ENCODE measurements at places on chromosomes 4 and X.

GRCh38 chr4:1393866-1394265 lies 12.4 kb downstream of the NKX1-1 start:
- DNase-seq = peak; percentile 30

- DNase-seq = no peak
Observed at GRCh38 chrX:134737721-134738369, 79.6 kb upstream of the PLAC1 start.

DNA sequence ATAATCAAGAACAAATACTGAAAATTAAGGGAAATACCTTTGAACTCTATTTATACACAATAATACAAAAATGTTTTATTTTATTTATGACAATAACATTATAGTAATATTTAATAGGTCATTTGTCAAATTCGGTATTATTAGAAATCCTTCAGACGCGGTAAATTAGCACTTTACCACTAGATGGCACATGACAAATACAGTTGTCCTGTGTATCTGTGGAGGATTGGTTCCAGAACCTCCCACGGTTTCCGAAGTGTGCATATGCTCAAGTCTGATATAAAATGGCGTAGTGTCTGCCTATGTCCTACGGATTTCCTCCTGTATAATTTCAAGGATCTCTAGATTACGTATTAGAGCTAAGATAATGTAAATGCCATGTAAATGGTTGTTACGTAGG lies 8.1 kb upstream of the LINC00632 start:
- DNase-seq = no peak

DNA sequence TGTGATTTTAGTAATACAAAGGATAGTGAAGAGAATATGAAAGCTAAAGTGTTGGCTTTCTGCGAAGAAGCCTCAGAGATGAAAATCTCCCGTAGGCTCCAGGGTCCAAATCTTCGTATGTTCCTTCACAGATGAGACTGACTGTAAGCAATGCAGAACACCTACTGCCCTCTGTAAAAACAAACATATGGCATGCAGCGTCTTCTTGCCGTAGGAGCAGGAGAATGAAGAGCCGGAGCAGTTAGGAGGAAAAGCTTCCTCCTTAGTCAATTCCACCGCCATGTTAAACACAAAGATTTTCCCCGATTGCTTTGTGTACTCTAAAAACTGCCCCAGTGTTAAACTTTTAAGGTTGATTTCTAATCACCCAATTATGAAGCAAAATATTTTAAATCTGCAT lies 22.5 kb downstream of the RWDD4 start:
- no peak for DNase-seq

- DNase-seq = peak; percentile 91
Observed at GRCh38 chr4:107930821-107931774, at the start of gene CYP2U1. CYP2U1 (plus strand) TSS chr4:107931549; CDS start chr4:107931644, 95 bp downstream.

DNA sequence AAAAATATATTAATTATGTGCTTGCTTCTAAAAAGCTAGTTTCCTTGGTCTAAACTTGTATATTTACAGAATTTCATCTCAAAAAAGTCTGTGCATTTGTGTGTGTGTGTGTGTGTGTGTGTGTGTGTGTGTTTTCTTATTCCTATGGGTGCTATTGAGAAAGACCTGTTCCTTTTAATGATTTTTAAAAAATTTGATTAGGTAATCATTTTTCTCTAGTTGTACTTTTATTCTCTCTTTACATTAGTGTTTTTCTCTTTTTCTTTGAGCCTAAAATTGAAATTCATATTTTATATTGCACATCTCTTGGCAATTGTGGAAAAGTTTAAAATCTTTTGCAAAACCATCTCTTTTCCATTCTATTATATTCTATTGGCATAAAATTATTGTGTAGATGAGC lies 690.4 kb upstream of the NDST4 start:
- DNase-seq = no peak

GRCh38 chrX:129626026-129626425 lies 28.7 kb downstream of the APLN start:
- no peak for DNase-seq

DNA sequence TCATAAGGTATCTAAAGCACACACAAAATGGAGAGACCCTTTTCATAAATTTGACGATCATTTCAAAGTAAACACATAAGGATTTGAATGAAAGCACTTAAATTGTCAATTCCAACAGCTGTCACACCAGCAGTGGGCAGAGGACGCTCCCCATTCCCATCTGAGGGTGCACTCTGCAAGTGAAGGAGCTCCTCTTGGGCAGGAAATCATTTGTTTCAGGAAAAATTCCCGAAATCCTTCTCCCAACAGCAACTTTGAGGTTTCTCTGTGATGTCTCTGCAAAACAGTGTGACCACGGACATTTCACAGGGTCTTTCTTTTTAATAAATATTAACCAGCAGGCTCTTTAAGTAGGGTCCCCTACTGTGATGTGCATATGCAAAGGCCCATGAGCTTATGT lies 111.0 kb downstream of the EPHA5 start:
- no peak for DNase-seq

- DNase-seq = no peak
Observed at GRCh38 chr4:102599455-102599854, 98.3 kb downstream of the NFKB1 start.

DNA sequence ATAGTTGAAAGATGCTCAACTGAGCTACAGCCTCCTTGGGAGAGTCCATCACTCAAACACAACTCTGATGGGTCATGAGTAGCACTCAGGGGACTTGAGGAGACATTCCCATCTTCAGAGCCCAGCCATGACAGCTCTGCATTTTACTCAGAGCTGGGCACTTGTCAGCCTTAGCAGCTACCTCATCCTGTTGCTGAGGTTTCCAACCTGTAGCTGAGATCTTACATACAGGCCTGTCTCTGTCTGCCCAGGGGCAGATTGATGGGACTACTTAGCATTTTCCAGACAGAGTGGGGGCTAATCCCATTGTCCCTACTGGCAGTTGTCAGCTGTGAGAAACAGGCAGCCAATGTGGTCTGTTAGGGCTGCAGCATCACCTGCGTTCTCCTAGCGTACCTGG lies 3.5 kb downstream of the FHDC1 start:
- DNase-seq = no peak

- DNase-seq = no peak
Observed at GRCh38 chr4:185201977-185202962, 1.5 kb downstream of the CFAP97 start.

- peak; percentile 72 for DNase-seq
Observed at GRCh38 chr4:1720163-1720983, 750 bp downstream of the TMEM129 start.

DNA sequence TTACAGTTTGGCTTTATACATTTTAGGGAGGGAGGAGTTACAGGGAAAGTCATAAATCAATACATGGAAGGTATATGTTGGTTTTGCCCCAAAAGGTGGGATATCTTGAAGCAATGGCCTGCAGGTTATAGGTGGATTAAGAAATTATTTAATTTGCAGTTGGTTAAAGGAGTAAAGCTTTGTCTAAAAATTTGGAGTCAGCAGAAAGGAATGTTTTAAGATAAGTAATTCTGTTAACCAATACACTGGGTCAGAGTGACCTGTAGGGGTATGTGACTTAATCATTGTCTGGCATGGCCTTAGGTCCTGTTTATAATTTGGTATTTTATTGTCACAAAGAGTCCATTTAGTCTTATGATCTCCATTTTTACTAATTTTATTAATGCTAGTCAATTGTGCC lies 115.0 kb downstream of the AGTR2 start:
- no peak for DNase-seq

DNA sequence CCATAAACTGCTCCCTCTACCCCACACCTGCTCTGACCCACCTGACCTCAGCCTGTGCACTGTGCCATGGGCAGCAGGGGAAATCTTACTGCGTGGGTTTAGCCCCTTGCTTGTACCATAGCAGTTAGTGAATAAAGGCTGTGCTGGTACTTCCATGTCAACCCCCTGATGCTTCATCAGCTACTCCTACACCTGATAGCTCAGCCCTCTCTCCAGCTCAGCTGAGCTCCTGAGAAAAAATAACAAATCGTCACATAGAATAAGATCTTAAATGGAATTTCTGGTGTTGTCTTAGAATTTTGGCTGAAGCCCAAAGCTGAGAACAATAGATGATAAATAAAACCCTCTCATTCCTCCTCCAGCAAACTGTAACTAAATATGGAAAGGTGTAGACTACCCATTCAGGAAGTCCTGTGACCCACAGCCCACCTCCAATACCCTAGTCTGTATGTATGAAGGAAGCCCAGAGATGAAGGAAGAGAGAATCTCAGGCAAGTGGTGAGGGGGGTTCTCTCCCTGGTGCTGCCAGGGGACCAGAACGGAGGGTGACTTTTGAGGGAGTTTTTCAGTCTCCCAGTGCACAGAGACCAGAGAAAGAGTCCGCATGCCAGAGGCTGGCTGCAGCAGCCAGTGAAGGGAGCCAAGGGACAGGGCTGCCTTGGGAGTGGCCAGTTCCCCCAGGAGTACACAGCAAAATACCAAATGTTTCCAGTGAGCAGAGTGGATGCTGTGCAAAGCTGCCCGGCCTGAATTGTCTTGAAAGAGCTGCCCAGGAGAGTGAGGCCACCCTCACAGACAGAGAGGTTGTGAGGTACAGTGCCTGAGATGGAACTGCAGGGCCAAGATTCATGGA lies 227.3 kb downstream of the QDPR start:
- no peak for DNase-seq

- no peak for DNase-seq
Observed at GRCh38 chr4:85149676-85150075, 183.2 kb upstream of the WDFY3 start.

DNA sequence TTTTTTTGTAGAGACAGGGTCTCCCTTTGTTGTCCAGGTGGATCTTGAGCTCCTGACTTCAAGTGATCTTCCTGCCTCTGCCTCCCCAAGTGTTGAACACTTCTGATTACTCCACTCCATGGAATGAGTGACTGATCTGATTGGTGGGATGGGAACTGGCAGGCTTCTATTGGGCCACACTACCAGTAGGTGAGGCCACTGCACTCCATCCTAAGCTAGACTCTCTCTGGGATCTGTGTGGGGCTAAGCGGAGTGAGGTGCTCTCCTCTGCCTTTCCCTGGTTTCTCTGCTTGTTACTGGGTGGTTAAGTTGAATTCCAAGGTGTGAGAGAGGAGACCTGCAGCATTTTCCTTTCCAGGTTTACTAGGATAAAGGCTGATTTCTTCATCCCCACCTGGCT lies 58.7 kb downstream of the ENOPH1 start:
- DNase-seq = no peak

DNA sequence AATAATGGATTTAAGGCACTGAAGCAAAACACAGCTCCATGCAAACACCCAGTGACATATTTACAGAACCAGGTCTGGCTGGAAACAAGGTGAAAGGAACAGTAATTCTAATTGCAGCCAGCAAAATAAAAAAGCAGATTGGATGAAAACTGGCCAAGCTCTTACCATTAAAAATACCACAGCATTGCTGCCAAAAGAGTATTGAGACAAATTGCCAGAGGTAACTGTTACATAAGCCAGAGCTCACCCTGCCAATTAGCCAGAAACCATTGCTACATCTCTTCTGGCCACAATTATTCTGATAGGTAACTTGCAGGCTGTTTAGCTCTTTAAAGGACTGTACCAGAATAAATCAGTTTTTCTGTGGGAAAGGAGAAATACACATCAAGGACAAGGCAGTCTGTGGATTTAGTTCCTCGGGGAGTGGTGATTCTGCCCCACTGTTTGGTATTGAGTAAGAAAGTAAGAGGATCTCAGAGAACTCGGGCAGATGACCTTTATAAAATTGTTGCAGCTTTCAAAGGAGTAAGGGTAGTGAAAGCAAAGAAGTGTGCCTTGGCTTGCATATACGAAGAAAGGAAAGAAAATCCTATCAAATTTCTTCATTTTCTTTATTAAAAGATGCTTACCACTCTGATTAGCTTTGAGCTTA lies 369.5 kb downstream of the PPP3CA start:
- no peak for DNase-seq

DNA sequence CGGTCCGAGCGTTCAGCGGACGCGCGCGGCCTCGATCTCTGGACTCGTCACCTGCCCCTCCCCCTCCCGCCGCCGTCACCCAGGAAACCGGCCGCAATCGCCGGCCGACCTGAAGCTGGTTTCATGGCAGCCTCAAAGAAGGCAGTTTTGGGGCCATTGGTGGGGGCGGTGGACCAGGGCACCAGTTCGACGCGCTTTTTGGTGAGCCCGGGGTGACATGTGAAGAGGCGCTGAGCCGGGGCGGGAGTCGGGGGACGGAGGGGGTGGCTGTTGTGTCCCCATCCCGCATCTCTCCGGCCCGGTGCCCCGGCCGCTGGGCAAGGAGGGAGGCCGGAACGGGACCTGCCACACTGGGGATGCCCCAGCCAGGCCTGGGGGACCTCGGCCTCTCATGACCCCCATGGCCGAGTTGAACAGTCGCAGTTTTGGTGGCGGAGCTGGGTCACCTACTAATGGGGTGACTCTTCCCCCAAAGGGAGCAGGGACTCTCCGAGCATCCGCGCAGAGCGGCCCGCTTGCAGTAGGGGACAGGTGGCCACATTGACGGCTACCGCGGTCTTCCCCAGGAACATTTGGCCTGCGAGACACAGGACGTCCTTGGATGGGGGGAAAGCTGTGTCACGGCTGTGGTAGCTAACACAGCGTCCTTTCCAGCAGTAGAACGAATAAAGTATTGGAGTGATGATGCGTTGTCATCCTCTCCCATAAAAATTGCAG lies at the start of gene GK:
Gene GK (plus strand): TSS at position 9 of the 717 bp plus-strand sequence. CDS start 115 bp downstream, at position 124.
- DNase-seq = peak; percentile 51

GRCh38 chr4:28754376-28754775 lies 1893.7 kb downstream of the STIM2 start:
- no peak for DNase-seq

- DNase-seq = no peak
Observed at GRCh38 chrX:130416785-130417184, 15.0 kb downstream of the RBMX2 start.

DNA sequence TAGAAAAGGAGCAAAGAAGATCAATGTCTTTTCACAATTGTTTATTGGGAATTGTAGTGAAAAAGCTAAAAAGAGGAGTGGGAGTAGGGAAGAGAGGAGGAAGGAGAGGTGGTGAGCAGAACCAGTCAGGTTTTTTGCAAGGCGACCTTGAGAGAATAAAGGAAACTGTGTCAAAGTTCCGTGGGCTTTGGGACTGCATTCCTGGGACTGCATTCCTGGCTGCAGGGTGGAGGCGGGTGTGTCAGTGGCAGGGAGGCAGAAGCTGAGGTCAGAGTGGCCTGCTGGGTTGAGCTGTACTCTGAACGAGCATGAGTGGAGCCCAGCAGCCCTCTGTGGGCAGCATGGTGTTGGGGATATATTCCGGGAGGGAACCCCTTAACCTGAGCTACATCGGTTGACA lies 66.8 kb upstream of the UCP1 start:
- DNase-seq = peak; percentile 61

DNA sequence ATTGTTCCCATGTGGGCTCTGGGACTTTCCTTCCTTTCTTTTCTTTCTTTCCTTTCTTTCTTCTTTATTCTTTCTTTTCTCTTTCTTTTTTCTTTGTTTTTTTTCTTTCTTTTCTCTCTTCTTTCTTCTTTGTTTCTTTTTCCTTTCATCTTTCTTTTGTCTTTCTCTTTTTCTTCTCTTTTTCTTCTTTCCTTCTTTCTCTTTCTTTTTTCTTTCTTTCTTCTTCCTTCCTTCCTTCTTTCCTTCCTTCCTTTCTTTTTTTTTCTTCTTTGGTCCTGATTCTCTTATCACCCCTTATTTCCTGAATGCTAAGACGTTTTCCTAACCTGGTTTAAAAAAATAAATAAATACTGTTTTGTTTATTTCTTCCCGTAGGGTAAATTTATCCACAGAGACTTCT lies 93.2 kb downstream of the CRLF2 start:
- no peak for DNase-seq

Data from lower lobe of right lung (tissue), 2 donors.